Stimulated activated naive CD4-positive, alpha-beta T cell treated with Interleukin-2 at 50 U/mL for 16 hours (primary cell): ENCODE measurements at places on chromosomes 5 and 9.

- DNase-seq: no peak
Measured at GRCh38 chr5:350355-350754, 28.8 kb downstream of the AHRR start.

GRCh38 chr9:126330536-126330935 lies 3.9 kb downstream of the MVB12B start:
- no peak for DNase-seq

DNA sequence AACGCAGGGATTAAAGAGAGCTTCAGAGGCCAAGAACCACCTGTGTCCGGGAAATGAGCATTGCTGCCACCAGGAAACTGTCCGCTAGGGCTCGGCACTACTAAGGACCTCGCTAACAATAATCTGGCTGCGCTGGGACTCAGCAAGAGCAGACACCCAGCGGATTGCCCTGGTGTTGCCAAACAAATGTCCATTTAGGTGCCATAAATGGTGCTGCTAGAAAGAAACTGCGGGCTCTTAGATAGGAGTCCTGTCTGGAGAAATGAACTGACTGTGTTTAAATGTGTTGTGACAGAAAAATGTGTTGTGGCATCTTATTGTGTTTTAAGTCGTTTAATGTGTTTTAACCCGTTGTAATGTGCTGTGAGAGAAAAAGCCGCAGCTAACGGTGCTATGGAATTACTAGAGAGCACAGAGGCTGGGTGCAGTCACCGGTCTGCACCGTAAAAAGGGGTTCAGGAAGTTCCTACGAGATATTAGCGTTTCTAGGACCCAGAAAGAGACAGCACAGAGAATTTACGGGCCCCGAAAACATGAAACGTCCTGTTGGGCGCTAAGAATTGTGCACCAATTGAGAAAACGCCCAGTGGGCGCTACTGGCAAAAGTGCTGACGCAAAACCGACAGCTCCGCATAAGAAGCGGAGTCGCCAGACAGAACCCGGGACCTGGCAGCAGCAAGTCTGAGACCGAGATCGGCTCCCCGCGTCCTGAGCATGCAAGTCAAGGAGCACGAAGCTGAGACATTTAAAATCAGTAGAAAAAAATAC lies 90.6 kb downstream of the ANXA2R start:
- peak; percentile 57 for DNase-seq

DNA sequence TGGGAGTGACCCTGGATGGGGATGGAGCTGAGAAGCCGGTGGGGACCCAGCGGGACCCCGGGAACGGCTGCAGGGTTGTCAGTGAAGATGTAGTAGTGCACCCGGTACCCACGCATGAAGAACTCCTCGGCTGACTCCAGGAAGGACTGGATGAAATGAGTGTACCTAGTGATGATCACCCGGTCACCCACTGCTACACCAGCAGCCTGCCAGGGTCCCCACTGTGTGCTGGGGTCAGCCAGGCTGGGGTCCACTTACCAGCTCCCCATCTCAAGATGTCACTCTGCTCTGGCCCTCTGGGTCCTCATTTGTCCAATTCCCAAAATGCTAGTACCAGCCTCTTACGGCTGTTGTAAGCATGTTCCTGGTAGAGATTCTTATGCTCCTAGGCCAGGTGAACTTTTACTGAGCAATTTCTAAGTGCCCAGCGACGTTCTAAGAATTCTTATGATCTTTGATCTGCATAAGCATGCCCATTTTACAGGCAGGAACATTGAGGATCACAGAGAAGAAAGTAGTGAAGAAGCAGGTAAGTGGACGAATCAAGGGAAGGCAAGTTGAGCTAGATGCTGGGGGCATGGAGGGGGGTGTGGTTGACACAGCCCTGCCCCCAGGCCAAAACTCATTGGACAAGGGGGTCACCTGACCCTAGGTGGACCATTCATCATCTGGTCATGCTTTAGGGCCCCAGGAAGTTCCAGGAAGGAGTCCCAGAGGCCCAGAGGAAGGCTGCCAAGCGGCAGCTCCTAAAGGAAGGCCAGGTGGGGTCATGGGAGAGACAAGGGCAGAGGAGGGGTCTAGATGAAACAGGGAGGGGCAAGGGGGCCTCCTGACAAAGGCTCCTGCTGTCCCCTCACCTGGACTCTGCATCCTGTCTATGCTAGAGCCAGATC lies 9.4 kb downstream of the GBGT1 start:
- no peak for DNase-seq

GRCh38 chr9:19379697-19380046 lies 364 bp downstream of the RPS6 start:
- DNase-seq: peak; percentile 39

GRCh38 chr5:156120777-156121176 lies 206.2 kb upstream of the SGCD start:
- no peak for DNase-seq

GRCh38 chr9:75788006-75788634 lies 102.4 kb upstream of the PCSK5 start:
- no peak for DNase-seq

DNA sequence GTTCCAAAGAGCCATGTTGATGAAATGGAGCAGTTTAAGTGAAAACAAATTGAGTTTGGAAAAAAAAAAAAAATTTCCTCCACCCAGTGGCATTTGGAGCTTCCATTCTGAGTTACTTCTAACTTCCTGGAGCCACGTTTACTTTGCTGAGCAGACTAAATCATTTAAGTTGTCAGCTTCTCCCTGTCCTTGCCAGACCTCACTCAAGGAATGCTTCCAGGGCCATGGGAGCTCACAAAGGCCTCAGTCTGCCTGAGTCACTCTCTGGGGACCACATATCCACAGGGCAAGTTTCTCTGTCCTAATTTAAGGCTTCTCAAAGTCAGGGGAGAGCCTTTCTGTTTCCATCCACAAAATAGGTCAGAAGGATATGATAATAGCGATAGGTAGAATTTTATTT lies 210.3 kb upstream of the TNC start:
- no peak for DNase-seq

GRCh38 chr5:32942225-32942989 lies 231.3 kb downstream of the NPR3 start:
- no peak for DNase-seq

GRCh38 chr5:68861099-68861498 lies 232.7 kb upstream of the SLC30A5 start:
- DNase-seq: no peak
